ENCODE measurements at places on chromosomes 5 and 9. TPM values are rescaled to one million over a fixed set of nuclear protein-coding genes. Genes with fewer than 3 reads are reported as not detected.
A peak's percentile ranks its signal among the peaks of the same experiment; 100 is the strongest.

DNA sequence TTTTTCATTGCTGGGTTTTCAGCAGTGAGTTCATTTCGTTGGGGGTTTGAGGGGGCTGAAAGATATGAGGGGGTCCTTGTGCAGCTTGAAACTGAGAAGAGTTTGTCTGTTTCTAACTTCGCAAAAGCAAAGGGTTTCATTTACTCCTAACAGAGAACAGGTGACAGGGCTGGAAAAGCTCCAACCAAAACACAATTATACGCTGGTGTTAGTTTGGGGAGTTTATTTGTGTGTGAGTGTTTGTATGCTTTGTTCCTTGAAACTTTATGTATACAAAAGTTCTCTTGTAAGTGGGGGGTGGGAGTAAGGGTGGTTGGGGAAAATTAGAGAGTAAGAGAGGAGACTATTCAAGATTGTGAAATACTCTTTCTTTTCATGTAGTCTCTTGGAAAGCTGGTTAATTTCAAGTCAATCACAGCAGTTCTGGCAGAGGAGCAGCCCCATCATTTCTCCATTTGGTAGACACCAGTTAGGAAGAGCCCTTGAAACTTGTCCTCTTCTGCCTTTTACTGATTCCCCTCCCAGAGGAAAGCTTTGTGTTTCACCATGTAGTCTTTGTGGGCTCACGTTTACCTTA lies 881 bp downstream of the TNFAIP8 start:
- no peaks in the 10 kb centered on the region for H3K27me3 ChIP-seq
- H3K4me3 ChIP-seq = peak overlapping the region; percentile 91
- H3K4me1 ChIP-seq = peaks cover 75% of the 10 kb centered on the region
- H3K27ac ChIP-seq = peak overlapping the region; percentile 91
- H3K36me3 ChIP-seq = peaks cover under 1% of the 10 kb centered on the region
- DNase-seq = no peak

- no peak overlapping the region for H3K4me3 ChIP-seq
- DNase-seq = no peak
- H3K4me1 ChIP-seq = peaks cover 40% of the 10 kb centered on the region
- H3K27me3 ChIP-seq = no peaks in the 10 kb centered on the region
Observed at GRCh38 chr9:37999588-38000189, 69.3 kb downstream of the SHB start.

DNA sequence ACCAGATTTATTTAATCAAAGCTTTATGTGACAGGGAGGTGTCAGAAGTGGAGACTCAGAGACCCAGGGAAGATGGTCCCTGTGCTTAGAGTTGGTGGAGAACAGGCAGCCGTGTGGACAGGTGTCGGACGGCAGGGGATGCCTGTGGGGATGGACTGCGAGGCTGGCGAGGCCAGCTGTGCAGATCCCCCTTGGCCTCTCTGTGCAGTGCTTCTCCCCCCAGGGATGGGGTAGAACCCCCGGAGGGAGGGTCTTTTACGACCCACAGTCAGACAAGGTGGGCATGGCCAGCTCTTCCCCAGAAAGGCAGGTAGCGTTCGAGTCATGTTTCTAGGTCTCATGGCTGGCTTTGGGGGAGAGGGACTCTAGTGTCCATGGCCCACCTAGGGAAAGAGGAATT lies 4.7 kb upstream of the SLC2A6 start:
- peaks cover 10% of the 10 kb centered on the region for H3K27me3 ChIP-seq
- no peak overlapping the region for H3K27ac ChIP-seq
- no peak overlapping the region for H3K4me3 ChIP-seq

NPM1 gene
- total RNA-seq = 1,837 TPM

LECT2 gene
- total RNA-seq = not detected

All from mesothelial cell of epicardium (in vitro differentiated cells).